ENCODE measurements at places on chromosomes 6 and 20. TPM values are rescaled to one million over a fixed set of nuclear protein-coding genes. Genes with fewer than 3 reads are reported as not detected.

Gene BMP2
- not detected for total RNA-seq

Gene TREM1
- not detected for total RNA-seq

Gene GSTA1
- not detected for total RNA-seq

Gene FOXA2
- not detected for total RNA-seq

Gene GGTLC1
- not detected for total RNA-seq

Gene LY6G6F
- not detected for total RNA-seq

Gene PLA2G7
- not detected for total RNA-seq

Gene IL17A
- not detected for total RNA-seq

Gene VSTM2L
- total RNA-seq = not detected

Gene AIF1
- 54.3 TPM for total RNA-seq

Gene CCDC170
- 0.07 TPM for total RNA-seq

Gene PLN
- total RNA-seq = 0.13 TPM

Gene SEL1L2
- not detected for total RNA-seq

Gene BMP7
- total RNA-seq = not detected

Gene IMPG1
- not detected for total RNA-seq

Gene FOXS1
- not detected for total RNA-seq
